ENCODE measurements at places on chromosomes 1 and 21.

GRCh38 chr21:35048706-35049617 lies at the start of gene RUNX1:
RUNX1 (minus strand) TSS chr21:35049302.
- peak; percentile 95 for DNase-seq

DNA sequence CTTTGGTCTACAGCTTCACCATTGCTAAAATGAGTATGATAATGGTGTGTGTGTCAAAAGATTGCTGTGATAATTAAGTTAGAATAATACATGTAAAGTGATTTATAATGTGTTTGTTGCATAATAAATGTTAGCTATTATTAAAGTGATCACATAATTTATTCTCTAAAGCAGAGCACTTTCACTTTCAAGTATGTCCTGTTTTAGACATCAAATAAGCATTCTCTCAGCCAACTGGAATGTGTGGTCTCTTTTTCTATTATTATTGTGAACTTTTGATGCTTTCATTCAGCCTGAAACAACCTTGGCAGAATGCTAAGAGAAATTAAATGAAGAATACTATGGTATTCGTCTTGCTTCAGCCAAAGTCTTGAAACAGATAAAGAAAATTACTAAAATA lies 102.8 kb upstream of the COL11A1 start:
- DNase-seq: no peak

- DNase-seq: no peak
These were observed 880.2 kb upstream of the NEGR1 start for GRCh38 chr1:73162564-73162963.

GRCh38 chr1:247360991-247361731 lies 29.5 kb upstream of the ZNF496 start:
- DNase-seq: no peak

GRCh38 chr1:229378586-229379367 lies 35.9 kb upstream of the CCSAP start:
- no peak for DNase-seq

DNA sequence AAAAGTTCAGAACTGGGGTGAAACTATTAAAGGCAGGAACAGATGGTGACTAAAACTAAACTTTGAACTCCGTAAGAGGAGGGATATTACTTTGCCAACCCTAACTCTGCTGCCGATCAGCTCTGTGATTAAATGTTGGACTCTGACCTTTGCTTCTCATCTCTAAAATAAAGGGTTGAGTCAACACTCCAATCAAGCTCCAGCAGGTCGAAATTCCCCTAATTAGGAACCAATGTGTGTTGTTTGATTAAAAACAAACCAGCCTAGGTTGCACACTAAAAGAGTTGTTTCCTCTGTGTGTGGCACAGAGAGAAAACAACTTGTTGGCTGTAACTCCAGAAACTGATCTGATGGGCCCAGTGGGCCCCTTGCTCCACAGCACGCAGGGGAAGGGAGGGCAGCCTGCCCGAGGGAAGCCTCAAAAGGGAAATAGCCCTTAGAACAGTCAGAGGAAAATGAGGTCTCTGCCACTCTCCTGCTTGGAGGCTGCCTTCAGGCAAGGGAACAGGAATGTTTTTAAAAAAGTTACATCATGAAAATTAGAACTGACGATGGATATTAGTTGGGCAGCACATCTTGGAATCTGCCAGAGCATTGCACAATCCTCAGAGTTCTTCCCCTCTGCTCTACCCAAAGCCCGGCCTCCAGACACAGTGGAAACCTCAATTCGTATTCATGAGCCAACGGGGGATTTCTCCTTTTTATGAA lies 69.3 kb downstream of the KCTD3 start:
- DNase-seq: peak; percentile 66

DNA sequence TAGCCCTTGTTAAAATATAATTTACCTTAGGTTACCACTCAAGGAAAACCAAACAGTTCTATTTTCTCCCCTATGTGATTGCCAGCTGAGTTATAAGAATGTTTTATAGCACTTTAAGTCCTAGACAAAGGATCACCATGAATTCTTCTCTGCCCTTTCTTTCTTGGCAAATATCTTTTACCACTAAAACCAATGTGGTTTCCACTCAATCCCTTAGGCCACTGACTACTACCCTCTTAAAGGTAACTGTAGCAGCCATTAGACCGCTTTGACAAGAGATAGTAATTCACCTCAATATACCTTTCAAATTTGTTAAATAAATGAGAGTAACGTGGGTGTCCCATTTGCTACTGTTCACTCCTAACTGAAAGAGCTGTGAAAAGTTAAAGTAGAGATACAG lies 307.9 kb upstream of the PRMT6 start:
- no peak for DNase-seq

DNA sequence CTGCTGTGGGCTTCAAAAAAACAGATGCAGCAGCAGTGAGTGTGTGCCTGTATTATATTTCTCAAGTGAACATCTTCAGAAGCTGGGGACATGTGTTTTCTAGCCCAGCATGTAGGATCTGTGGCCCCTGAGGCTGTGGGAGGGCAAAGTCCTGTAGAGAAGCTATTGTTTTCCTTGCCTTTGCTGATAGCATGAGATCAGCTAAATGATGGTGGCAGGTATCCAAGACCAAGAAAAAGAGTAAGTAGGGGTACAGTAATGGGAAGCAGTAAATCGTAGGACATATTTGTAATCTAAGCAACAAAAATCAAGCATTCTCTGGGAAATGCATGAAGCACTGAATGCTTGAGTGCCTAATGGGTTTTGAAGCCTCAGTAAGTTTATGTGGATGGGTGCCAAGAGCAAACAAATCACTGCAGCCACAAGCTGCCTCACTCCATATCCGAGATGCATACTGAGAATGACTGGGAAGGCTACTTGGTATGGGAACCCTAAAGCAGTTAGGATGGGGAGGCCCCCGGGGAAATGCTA lies 98.3 kb downstream of the CD58 start:
- no peak for DNase-seq

DNA sequence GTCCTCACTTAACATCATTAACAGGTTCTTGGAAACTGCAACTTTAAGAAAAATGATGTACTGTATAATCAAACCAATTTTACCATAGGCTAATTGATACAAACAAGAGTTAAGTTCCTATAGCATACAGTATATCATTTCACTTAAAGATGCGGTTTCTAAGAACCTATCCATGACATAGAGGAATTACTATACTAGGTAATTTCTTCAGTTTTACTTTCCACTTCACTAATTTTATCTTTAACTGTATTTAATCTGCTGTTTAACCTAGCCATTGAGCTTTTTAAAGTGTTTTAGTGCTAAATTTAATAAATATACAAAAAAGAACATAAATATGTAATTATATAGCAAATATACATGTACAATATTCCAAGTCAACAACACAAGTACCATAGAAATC lies 28.3 kb downstream of the SLC19A2 start:
- no peak for DNase-seq

- no peak for DNase-seq
These were observed 10.8 kb downstream of the OSBPL9 start for GRCh38 chr1:51627672-51628071.

DNA sequence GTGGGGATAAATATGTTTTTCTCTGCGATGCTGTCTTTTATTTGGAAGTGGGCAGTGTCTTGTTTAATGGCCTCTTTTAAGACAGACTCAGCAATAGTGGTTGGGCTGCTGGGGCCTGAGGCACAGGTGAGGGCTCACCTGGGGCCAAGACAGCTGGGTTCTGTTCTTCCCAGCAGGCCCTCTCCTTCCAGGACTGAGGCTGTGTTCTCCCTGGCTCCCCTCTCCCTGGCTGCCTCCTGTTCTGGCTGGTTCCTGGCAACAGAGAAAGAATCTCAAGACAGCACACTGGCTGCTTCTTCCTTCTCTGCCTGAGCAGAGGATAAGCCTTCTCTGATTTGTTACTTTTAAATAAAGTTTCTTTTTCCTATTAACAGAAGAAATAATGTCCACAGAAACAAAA lies 7.4 kb upstream of the GRHL3 start:
- DNase-seq: no peak

DNA sequence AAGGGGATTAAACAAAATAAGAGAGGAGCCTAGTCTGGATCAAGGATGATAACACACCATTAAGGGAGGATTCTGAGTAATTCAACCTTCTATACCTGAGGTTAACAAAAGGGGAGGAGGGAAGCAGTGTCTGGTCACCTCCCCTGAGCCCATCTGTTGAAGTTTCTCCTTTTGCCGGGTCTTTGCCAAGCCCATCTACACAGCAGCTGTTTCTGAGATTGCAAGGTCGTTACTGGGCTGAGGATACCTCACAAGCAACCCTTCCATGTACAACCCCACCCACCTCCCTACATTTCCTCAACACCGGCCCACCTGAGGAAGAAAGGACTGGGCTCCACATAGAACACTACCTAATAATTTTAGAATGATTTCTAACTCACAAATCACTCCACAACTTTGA lies 26.3 kb downstream of the LRRC52 start:
- no peak for DNase-seq

GRCh38 chr1:17125756-17126237 lies 6.5 kb upstream of the PADI2 start:
- DNase-seq: no peak

GRCh38 chr1:77283701-77284425 lies 2.0 kb downstream of the AK5 start:
- DNase-seq: no peak

- DNase-seq: no peak
These were observed 4.9 kb downstream of the SH3BGRL3 start for GRCh38 chr1:26284597-26285347.

GRCh38 chr1:178086766-178087165 lies 7.1 kb upstream of the RASAL2 start:
- DNase-seq: peak; percentile 57

- no peak for DNase-seq
These were observed 21.0 kb downstream of the PLXNA2 start for GRCh38 chr1:208223136-208223535.

DNA sequence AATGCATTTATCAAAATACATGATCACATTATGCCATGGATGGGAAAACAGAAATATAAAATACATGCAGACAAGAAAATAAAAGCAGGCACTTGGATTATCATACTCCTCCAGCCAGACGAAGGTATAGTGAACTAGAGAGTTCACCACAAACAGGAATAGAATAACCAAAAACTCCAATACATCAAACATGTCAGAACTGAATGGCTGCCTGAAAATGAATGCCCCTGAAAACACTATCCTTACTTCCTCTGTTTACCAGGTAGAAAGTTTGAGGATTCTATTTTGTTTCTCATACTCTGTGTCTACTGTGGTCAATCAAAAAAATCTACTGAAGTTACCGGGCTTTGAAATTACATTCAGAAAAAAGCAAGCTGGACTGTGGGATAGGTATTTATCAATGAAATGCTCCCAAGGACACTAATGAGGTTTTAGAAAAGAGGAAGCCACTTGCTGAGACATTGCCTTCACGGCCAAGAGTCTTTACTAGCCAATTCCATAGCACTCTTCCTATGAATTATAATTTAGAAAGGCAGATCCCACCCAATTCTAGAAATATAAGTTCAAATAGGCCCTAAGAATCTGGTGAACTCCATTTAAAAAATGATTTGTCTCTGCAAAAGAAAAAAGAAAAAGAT lies 197.7 kb downstream of the SMYD3 start:
- DNase-seq: no peak

DNA sequence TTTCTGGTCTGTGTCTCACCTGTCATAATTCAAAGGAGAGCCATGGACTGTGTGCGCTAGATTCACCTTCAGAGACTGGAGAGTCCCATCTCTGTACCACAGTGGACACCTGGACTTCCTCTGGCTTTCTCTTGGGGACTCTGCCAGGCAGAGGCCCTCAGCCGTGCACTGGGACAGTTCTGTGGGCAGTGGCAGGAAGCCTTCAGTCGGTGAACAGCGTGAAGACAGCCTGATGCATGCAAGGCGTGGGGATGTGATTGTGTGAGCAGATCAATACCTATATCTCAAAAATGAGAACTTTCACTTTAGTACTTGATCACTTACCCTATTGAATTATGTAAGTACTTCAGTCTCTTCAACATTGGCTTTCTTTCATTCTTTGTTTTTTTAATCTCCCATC lies 245.3 kb downstream of the DISC1 start:
- DNase-seq: no peak

GRCh38 chr21:39599191-39599970 lies 13.4 kb upstream of the B3GALT5 start:
- no peak for DNase-seq

DNA sequence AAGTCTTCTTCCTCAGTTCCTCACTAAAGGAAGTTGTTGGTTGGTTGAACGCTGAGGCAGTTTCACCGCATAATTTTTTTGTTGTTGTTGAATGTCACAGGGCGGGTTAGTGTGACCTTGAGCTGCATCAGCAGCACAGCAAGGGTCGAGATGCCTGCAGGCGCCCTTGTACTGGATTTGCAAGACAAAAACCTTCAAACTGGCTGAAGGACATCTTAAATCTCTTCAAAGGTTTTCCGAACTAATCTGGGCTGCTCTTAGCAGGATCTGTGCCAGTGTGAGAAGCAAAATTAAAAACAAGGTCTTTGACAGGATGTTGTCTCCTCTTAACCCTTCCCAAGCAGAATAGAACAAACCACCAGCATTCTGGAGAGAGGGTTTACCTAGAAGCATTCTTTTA lies 59.4 kb downstream of the NRIP1 start:
- no peak for DNase-seq

DNA sequence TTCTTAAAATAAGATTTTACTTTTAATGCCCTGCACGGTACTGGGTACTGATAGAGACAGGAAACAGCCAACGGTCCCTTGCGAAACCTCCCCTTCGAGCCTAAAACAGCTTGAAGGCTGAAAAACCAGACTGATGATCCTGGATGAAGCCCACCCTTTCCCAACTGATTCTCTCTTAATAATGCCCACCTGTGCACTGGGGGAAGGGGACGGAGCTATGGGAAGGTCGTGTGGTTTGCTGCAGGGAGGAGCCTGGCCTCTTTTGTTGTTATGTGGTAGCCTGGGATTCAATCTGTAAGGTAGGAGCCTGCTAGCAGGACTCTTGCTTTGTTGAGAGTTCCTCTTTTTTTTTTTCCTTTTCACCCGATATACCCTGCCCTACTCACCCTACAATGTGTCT lies 25.6 kb downstream of the SAMSN1 start:
- no peak for DNase-seq

DNA sequence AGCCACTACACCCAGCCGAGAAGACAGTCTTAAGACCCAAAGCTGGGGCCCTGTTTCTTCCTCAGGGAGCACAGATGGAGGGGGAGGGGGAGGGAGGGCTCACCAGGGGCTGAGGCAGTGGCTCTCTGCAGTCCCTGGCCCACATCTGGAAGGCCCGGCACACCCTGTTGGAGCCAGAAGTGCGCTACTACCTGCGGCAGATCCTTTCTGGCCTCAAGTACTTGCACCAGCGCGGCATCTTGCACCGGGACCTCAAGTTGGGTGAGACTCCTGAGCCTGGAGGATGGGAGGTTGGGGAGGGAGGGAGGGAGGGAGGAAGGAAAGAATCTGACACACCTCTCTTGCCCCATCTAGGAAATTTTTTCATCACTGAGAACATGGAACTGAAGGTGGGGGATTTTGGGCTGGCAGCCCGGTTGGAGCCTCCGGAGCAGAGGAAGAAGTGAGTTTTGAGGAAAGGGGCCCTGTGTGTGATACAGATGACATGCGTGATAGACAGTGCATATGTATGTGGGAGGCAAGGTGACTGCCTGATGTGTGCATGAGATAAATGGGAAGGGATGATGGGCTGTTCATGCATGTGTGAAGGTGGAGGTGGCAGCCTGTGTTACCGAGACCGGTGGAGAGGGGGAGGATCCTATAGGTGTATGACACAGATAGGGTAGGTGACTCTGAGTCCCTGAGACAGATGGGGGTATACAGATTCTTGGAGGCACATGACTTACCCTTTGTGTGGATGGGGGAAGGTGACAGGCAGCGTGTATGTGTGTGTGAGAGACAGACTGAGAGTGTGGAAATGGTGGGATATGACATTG lies 1.5 kb downstream of the PLK3 start:
- no peak for DNase-seq
